ENCODE measurements at places on chromosomes 1 and 21.

- DNase-seq: no peak
Measured at GRCh38 chr1:81021134-81021533, 779.6 kb upstream of the ADGRL2 start.

DNA sequence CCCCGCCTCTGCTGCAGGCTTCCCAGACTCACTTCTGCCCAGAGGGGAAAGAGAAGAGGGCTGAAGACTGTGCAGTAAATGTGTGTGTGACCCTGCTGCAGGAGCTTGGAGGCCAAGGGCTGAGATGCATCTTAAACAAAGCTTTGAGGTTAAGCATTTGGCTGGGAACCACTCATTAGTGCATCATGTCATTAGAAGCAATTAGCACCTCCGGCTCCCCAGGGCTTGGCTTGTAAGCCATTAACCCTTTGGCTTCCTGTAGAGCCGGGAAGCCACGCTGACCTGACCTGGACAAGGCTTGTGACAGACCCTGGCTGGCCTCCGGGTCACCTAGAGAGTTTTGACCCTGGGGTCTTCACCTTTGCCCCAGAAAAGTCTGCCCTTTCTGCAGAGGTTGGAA, 77.0 kb downstream of the CSMD2 start:
- no peak for DNase-seq

DNA sequence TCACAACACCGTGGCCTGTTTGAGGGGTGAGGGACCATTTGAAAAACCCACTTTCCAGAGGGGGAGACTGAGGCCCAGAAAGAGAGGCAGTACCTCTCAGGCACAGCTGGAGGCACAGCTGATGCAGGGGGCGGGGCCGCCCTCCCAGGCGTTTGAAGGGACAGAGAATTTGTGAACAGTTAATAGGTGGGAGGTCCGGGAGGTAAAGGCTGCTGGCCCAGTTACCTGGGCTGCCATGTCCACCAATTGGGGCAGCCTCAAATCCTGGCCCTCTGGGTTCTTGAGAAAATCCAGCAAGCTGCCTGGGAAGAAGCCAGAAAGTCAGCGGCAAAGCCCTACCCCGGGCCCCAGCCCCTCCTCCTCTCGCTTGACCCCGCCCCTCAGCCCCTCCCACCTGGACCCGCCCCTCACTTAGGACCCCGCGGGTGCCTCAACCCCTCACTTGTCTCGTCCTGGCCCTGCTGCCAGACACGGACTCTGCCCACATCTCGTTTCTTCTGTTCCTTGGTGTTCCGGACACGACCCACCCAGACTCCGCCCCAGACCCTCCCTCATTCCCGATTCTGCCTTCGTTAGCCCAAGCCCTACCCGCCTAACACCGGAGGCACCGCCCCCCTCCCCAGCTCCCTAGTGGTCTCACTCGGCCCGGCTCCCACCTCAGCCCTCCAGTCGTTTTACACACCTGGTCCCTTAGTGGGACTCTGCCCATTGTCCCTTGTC, 10.8 kb upstream of the AHDC1 start:
- no peak for DNase-seq

DNA sequence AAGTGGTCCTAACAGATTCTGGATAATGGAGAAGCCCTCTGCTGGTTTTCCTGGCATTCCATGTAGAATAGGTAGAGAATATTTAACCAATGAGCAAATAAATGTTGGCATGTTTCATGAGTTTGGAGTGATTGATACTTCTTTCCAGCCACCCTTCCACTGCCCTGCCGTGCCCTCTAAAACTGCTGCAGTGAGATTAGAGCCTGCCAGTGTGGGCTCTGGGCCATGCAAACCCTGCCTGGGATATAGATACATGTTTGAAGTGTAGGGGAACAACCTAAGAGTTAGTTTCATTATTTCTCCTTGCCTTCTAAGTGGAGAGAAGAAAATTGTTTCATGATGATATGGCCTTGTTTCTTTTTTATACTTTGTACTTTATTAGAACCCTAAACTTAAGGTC, 10.4 kb downstream of the UBE2Q1 start:
- DNase-seq: no peak

- no peak for DNase-seq
Measured at GRCh38 chr1:225897595-225898514, 8.9 kb upstream of the LEFTY1 start.

GRCh38 chr1:15852036-15852827, 4.7 kb downstream of the SPEN start:
- no peak for DNase-seq
